Ureter (tissue), 1 donor: ENCODE measurements at places on chromosomes 12 and 14.

GRCh38 chr14:28365510-28365909 lies 401.1 kb upstream of the FOXG1 start:
- no peak for DNase-seq

DNA sequence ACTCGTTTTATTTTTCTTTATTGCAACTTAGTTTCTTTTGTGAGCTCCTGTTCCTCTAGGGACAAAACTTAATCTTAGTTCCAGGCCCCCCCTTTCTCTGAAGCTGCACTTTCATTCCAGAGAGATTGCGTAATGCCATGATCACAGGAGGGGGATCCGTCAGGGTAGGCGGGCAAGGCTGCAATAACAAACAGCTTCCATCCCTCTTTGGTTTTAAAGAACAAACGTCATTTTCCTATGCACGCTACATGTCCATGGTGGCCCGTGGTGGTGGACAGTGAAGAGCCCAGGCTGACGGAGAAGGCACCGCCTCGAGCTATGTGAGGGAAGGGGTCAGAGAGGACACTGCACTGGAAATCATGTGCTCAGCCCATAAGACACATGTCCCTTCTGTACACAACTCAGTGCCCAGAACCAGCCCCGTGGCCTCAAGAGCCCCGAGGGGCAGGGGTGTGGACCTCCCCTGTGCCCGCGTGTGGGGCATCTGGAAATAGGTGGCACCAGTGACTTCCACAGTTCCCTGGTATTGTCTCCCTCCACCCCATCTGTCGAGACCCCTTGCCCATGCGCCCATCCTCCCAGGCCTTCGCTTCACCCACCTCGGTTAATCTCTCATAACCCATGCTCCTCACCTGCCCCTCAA lies 161.4 kb downstream of the ADGRD1 start:
- no peak for DNase-seq

GRCh38 chr14:31492759-31493498 lies 5.1 kb upstream of the GPR33 start:
- DNase-seq, result no peak

GRCh38 chr14:91402348-91402747 lies 15.3 kb downstream of the CCDC88C start:
- no peak for DNase-seq

- DNase-seq, result no peak
These were observed 179.2 kb upstream of the DCN start for GRCh38 chr12:91361864-91362263.

DNA sequence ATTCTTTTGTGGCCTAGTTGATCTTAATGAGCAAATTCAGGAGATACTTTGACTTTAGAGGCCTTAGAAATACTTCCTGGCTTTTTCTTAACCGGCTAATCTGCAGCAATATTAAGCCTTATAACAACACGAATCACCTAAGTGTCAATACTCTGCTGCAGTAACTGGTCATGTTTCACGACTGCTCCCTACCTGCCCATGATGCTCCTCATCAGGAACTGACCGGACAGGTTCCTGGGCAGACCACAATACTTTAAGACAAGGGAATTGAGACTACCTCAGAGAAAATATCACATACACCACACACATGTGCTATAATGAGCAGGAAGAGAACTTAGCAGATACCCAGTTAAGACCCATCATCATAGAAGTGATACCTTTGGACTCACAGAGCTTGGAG lies 211.9 kb upstream of the BMP4 start:
- no peak for DNase-seq

DNA sequence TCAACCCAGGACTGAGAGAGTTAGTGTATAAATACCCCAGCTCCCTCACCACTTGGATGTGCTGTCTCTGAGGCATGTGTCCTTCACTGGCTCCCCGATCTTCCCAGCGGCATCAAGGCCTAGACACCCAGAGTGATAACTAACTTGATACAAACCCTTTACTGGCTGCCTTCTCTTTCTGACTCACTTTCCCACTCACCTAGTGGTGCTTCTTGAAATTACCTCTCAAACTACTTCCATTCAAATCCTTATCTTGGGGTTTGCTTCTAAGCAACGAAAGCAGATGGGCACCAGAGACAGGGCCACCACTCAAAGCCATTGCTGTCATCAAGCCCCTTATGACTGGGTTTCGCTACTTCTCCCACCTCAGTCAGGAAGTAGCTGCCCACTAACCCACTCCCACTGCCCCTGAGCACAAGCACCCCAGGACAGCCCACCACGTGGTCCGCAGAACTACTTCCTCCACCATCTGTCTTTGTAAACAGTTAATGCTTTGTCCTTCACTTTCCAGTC lies 17.2 kb downstream of the ZFP36L1 start:
- no peak for DNase-seq

DNA sequence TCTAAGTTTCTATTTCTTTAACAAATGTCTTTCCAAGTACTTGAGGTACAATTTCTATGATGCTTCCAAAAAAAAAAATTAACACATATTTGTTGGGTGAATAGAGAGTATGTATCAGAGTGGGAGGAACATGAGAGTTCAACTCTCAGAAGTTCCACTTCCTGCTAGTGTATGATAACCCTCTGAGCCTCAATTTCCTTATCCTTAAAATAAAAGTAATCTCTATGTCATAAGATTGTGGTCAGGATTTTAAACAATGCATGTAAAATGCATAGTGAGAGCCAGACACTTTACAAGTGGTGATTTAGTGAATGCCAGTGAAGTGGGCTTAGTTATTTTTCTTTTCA lies 270.3 kb upstream of the AMIGO2 start:
- DNase-seq, result no peak
